Stimulated activated CD4-positive, alpha-beta T cell treated with anti-CD3 and anti-CD28 coated beads, Interleukin-1b, Interleukin-23, amount 100 ng/mL, for 1 hour (primary cell): ENCODE measurements at places on chromosomes 2 and 18.

- DNase-seq: no peak
These were observed 161.2 kb upstream of the EPAS1 start for GRCh38 chr2:46135958-46136357.

DNA sequence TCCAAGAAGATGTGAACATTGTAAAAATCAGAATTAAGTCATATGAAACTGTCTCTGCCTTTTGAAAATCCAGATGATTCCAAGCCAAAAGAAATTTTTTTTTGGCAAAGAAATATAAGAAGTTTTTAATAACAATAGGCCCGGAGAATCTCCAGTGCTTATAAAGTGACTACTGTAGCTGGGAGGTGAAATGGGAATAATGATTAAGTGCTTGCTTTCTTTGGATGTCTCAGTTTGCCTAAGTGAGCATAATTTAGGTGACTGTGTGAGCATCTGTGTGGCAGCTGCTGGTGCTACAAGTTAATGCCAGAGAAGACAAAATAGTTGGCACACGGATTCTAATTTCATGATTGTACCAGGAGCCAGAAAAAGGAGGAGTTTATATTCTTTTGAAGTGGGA is 185.0 kb downstream of the LTBP1 start:
- no peak for DNase-seq

DNA sequence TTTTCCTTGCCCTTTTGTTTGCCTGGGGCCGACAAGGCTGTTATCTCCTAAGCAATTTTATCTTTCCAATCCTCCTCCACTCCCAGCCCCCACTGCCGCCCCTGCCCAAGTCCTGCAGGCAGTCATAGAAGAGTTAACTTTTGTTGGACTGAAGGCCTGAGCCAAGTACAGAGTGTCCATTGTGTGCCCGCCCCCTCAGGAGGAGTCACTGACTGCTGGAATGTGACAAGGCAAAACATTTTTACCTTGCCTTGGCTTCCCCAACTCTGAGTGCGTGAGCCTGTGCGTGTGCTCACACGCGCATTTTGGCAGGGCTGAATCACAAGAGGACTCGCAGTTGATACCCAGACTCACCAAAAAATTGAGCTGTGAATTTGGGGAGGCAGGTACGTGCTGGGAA is 16.2 kb downstream of the SETBP1 start:
- no peak for DNase-seq

DNA sequence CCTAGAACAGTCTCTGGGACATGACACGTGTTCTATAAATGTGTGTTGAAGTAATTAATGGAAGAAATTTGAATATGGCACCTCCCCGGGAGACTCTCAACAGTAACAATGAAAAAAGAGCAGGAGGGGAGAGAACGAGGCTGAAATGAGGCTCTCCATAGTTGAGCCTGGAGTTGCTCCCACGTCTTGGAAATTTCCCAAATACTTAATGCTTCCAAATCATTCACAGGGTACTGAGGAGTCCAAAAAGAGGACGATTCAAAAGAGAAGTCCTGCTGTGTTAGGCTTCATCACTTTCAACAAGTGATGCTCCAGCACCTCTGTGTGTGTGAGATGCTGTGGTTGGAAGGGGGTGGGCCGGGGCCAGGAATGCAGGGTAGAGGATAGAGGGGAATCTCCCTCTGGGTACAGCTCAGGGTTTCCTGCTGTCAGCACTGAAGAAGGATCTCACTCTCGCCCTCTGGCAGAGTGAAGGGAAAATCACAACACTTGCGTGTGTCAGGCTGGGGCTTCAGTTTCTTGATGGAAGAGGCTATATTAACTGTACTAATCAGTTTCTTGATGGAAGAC is 18.1 kb upstream of the ZNF407 start:
- no peak for DNase-seq

GRCh38 chr18:77061281-77061945 is 71.2 kb downstream of the MBP start:
- no peak for DNase-seq

DNA sequence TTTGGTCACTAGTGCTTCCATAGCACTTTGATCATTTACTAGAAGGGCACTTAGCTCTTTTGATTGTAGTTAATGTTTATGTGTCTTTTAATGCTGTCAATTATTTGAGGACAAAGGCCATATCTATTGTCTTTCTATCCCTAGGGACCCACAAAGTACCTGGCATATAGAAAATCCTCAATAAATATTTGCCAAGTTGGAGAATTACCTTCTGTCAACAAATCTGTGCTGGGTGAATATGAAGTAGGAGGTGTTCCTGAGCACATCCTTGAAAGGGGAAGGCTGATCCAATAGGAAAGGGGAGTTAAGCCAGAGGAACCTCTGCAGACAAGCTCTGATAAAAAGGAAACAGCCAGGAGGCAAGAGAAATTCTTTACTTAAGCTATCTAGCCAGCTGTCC is 8.2 kb downstream of the DPP4 start:
- DNase-seq: no peak

- DNase-seq: no peak
These were observed 169.7 kb downstream of the TMEM163 start for GRCh38 chr2:134549104-134549503.

DNA sequence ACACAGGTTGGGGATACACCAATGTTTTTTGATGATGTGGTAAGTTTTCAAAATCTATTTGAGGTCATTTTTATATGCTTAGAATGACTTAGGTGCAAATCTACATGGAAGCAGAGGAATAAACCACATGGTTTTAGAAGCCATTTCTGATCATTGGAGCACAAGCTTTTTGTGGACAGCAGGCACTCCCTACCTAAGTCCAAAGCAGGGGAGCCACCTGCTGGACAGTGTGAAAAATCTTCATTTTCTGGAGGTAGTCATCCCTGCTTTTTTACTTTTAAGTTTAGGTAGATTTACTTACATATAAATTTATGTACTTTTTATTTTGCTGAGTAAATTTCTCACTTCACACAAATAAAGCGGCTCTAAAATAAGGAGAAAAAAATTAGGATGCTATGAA is 323.2 kb downstream of the PLCL1 start:
- peak; percentile 12 for DNase-seq

DNA sequence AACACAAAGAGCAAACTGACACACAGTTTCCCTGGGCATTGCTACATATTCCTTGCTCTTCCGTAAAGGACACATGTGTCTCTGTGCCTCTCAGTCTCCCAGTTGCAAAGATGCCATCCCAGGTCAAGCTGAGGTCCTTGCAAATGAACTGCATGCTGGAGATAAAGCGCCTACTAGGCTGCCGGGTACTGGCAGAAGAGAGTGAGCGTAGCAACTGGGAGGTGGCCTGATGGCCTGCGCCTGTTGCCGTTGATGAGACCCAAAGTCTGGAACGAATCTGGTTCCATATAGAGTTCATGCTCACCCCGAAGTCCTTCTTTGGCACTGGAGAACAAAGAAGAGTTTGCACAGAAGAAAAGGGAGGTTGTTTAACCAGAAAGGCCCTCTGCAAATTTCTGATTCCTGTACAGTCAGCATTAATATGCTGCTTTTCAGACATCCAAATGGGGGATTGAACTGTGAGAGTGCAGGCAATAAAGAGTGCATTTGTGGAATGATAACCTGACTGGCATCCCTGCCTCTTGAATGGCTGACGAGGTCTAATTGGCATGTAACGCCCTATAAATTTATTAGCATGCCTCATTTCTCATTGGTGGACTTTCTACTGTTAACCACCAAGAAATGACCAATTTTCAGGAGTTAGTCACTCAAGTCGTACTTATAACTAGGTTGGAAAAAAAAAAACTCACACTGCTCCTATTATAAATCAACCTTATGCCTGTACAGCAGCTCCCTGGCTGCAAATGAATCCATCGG is 78.7 kb downstream of the GBX2 start:
- no peak for DNase-seq

GRCh38 chr2:98931596-98931995 is 4.4 kb downstream of the CRACDL start:
- DNase-seq: no peak

DNA sequence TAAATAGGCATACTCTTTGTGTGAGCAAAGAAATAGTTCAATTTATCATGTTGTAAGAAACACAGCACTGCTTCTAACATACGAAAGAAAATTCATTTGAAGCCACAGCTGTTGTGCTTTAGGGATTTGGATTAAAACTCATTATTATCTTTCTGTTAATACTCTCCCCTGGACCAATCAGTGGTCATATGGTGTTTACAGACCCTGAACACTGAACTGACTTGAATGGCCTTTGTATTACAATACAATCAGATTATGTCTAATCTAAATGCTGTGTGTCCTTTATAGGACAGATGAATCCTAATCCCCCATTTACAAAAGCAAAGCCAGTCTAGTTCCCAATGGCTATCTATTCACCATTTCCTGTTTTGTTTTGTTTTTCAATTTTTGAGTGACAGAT is 36.5 kb downstream of the ZNF385B start:
- DNase-seq: no peak

- DNase-seq: no peak
These were observed 105.6 kb downstream of the MYO1B start for GRCh38 chr2:191350826-191351225.

DNA sequence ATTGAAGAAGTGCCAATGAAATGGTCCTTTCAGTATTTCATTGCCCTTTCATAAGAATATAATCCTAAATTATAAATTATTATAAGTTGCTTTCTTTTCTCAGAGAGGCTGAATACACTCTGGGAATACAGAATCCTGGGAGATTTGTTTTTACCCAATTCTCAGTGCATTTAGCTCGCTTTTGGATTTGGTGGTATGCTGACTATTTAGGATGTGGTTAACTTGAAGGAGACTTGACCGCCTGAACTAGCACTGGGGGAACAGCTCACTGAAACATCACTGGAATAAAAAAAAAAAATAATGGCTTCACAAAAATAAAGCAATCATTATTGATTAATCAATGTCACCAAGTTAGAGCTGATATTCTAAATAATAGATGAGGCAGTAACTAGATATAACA is 10.2 kb downstream of the TNFAIP6 start:
- DNase-seq: no peak

DNA sequence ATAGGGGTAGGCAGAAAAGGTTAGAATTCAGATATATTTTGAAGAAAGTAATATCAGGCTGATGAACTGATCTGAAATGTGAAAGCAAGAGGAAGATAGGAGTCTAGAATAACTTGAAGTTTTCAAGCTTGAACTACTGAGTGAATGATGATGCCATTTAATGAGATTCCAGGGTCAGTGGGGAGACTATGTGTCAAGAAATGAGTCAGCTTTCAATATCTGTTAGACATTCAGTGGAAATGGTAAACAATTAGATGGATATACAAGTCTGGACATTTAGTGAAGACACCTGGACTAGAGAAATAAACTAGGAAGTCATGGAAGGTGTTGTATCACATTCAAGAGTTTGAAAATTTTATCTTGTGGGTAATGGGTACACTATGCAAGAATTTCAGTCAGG is 326.9 kb downstream of the FSIP2 start:
- no peak for DNase-seq

- peak; percentile 21 for DNase-seq
These were observed 68.7 kb downstream of the MTHFD2 start for GRCh38 chr2:74267068-74267467.

DNA sequence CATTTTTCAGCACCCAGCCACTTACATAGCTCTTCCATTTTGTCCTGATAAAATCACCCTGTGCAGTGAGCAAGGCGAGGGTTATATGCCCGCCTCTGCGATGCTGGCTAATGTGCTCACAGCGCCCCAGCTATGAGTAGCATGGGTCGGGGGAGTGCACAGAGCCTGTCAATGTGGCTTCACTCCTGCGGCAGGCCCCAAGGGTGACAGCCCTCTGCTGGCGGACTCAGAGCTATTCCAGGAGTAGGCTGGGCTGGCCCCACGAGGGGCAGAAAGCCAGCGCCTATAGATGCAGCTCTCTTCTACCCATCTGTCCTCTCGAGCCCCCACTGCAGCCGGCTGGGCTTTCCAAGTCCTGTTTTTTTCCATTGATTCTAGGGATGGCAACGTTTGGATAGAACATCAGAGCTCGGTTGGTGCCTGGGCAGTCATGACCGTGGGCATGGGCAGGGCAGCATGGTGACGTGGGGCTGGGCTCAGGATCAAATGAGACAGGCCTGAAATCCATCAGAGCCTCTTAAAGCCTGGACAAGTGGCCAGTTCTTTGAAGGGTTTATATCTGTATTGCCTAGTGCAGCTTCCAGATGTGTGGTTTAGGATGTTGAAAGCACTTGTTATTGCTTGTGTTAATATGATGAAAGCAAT is 134.7 kb downstream of the MCFD2 start:
- DNase-seq: no peak

- no peak for DNase-seq
These were observed 3.4 kb downstream of the HS6ST1 start for GRCh38 chr2:128315122-128315828.

GRCh38 chr2:232126301-232127099 is 165.0 kb downstream of the DIS3L2 start:
- DNase-seq: no peak

GRCh38 chr18:811892-812375 is at the start of gene YES1:
Gene YES1 (minus strand): TSS chr18:812242. CDS start chr18:756827, 55,415 bp downstream.
- DNase-seq: peak; percentile 20

- DNase-seq: no peak
These were observed 555.8 kb upstream of the SALL3 start for GRCh38 chr18:78423811-78424210.

DNA sequence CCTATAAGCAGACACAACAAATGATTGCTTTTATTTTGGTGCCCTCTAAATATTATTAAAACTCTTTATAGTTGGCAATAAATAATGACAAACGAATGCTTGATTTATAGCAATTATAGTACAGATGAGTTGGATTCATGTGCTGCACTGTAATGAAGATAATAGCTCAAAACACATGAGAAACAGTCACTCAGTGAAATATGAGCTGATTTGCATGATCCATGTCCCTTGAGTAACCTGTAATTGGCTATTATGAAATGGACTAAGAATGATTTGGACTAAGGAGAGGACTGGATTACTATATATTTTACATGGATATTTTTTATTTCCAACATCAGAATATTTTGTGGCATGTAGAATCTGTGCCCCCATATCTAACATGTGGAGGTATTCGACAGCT is 365.6 kb upstream of the UBE2E3 start:
- no peak for DNase-seq

DNA sequence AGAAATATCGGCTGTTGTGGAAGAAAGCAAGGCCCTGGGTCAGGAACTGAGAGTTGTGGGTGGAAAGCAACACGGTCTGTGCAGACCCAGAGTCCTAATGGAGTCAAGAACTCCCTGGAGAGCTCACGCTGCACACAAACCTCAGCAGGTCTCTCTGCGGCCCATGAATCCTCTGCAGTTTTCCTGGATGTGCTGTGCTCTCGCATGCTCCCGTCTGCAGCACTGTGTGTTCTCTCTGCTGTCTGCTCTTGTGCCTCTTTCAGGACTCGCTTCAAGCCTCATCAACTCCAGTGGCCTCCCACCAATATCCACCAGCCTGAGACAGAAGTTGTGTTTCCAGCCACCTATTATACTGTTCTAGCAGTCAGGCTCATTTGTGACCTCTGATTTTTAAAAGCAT is 24.3 kb downstream of the RNU4ATAC start:
- no peak for DNase-seq

- no peak for DNase-seq
These were observed 226.6 kb downstream of the ACKR3 start for GRCh38 chr2:236796236-236796635.

GRCh38 chr2:237153181-237153580 is 67.5 kb downstream of the COPS8 start:
- no peak for DNase-seq

- DNase-seq: no peak
These were observed 106.3 kb downstream of the GYPC start for GRCh38 chr2:126761981-126762878.

- DNase-seq: no peak
These were observed at the start of gene ESPNL for GRCh38 chr2:238100049-238100820. Gene ESPNL (plus strand): TSS chr2:238100340. CDS start chr2:238100420, 80 bp downstream.

GRCh38 chr18:31828613-31829012 is 67.9 kb upstream of the SLC25A52 start:
- DNase-seq: no peak
